ENCODE measurements at places on chromosomes 2 and 18.

DNA sequence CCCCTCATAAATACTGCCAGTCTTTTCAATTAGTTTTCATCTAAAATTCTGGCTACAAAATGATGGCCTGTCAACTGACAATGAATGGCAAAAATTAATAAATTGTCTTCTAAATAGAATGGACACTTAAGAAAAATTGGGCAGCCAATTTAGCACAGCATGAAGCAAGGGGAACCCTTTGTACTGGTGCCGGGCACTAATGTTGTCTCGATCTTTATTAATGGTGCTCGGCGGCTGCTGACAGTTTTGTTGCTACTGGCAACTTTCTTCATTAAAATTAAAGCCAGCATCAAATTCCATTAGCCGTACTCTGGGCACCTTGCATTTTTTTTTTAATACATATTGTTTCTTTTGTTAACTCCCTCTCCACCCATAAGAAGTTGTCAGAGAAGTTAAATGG lies 309.3 kb downstream of the GBX2 start:
- no peak for DNase-seq

GRCh38 chr2:232219496-232219870 lies 159.1 kb upstream of the ALPP start:
- DNase-seq, result no peak

- no peak for DNase-seq
These were observed 556 bp downstream of the DNMT3A start for GRCh38 chr2:25341011-25341727.

DNA sequence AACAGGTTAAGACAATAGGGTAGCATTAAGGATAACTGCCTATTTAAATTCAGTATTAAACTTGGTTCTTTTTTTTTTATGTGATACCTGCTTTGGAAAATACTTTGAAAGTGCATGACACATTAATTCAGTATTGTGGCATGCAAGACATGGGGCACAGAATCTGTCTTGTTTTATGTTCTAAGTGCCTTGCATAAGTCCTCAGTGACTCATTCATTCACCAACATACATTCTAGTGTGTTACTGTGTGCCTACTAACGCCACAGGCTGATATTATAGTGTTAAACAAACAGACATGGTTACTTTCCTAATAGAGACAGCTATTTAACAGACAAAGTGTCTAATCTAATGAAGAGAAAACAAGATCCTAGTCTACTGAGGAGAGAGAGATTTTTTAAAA lies 91.7 kb downstream of the GCA start:
- no peak for DNase-seq

DNA sequence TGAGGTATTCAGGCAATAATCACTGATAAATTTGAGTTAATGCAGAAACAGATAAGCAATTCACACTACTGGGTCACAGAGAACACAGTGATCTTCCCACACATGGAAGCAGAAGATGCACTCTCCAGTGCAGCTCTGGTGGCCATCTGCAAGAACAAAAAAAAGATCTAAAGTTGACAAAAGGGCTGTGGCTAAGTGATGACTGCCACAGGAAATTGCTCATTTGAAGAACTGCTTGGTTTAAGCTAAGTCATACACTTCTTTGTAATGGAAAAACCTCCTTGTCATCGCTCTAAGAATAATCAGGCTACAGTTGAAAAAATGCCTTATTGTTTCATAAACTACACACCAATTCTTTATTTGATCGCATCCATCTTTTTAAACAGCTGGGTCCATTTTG lies 115.1 kb downstream of the DTNB start:
- DNase-seq, result peak; percentile 62

GRCh38 chr2:136844546-136844945 lies 79.2 kb downstream of the THSD7B start:
- DNase-seq, result no peak

GRCh38 chr2:180927030-180927686 lies 53.2 kb upstream of the UBE2E3 start:
- DNase-seq, result no peak

GRCh38 chr2:205680067-205680466 lies 2.2 kb upstream of the NRP2 start:
- DNase-seq, result peak; percentile 41

- DNase-seq, result peak; percentile 75
These were observed 22.8 kb downstream of the ZSCAN30 start for GRCh38 chr18:35267161-35267651.

DNA sequence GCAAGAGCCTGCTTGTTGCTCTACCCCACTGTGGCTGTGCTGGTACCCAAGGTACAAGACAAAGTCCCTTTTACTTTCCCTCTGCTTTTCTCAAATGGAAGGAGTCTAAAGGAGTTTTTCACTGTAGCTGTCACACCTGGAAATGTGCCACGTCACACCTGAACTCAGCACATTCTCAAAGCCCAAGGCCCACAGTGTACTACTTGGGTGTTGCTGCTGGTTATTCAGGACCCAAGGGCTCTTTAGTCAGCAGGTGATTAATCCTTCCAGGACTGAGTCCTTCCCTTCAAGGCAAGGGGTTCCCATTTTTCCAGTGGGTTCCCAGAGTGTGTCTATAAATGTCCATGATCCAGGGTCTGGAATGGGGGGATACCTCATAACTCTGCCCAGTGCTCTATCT lies 63.2 kb upstream of the STK39 start:
- DNase-seq, result no peak

- DNase-seq, result no peak
These were observed 24.6 kb downstream of the PTRHD1 start for GRCh38 chr2:24768601-24769000.

GRCh38 chr2:25981596-25982272 lies 563 bp downstream of the KIF3C start:
- no peak for DNase-seq

- DNase-seq, result no peak
These were observed 784.6 kb downstream of the RNF144A start for GRCh38 chr2:7701791-7702190.

DNA sequence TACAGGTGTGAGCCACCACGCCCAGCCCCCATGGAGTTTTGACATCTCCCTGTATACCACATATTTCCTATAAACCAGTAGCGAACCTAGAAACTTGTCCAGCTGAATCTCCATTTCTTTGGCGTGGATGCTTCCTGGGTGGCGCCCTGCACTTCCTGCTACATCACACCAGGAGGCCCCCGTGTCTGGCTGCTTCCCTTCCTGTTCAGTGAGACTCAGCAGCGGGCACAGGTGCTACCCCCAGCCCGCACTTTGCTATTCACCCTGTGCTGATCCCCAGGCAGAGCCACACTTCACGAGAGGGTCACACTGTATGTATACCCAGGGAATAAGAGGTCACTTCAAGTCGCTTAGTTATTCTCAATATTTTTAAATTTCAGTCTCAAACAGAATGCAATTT lies 35.0 kb downstream of the CYP27C1 start:
- no peak for DNase-seq

DNA sequence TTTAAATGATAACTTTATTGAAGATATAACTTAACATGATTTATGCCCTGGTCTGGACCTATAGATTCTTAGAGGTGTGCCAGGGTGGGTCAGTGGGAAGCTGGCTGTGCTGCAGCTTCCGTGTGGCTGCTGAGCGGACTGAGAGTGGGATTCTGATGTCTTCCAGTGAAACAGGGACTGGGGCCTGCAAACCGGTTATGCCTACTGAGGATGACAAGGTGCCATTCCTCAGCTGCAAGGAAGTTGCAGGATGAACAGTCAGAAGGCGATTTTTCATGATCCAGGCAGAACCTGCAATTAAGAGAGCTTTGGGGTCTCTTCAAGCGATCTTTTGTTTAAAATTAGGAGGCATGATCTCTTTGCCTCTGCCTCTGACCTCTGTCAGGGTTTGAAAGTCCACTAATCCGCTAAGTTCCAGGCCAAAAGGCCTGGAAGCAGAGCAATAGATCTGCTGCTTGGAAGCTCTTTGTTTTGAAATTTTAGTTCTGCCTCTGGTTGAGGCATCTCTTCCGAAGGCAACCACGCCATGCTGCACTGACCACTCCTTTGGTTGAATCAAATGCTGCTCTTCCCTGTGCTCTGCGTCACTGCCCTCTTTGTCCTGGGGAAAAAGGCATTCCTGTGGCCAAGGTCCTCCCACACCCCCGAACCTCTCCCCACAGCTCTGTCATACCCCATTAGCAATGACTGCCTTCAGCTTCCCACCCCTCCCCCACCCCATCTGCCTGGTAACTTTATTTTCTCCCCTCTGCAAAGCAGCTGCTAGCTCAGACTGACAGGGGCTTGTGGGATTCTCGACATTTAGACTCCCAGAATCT lies 2.0 kb downstream of the TMEM169 start:
- DNase-seq, result no peak

- no peak for DNase-seq
These were observed 147.1 kb downstream of the CCBE1 start for GRCh38 chr18:59550174-59550516.

DNA sequence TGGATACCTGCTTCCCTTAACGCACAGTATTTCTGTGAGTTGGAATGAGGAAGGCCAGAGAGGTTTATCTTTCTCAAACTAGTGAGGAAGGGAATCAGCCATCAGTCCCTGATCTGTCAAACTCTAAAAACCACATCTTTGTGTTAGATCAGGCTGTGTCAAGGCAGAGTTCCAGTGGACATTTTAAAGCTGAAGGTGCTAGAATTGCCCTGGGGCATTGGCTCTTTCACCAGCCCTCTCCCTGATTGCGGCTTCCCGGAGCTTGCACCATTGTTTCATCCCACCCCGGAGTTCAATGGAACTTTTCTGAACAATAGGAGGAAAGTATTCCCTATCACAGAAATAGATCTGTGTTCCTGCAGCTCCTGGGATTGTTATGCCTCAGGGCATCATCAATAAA lies 110.2 kb downstream of the RNF144A start:
- DNase-seq, result no peak

DNA sequence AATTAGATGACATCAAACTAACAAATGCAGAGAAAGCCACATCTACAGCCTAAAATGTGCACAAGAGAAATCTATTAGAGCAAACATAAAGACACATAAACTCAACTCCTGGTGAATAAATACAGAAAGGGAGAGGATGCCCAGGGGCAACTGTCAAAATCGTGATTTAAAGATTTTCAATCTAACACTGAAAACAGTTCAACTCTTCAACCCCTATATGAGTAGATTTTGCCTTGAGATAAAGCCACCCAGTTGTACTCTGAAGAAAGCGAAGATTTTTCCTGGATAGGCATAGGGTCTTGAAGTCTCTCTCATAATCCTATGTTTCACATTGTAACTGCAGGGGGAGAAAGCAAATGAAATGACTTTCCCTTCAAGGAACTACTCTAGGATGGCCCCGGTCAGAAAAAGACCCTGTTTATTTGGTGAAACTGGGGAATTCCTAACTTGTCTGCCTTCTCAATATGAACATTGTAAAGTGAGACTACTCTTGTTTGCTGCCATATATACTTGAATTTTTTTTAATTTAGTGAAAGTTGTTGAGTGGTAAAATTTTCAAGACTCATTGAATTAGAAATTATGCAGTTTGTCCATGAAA lies 226.7 kb downstream of the ERBB4 start:
- DNase-seq, result no peak

- no peak for DNase-seq
These were observed 26.2 kb upstream of the KDM3A start for GRCh38 chr2:86414996-86415395.

- DNase-seq, result no peak
These were observed 135.2 kb downstream of the DPP10 start for GRCh38 chr2:114577657-114578056.

DNA sequence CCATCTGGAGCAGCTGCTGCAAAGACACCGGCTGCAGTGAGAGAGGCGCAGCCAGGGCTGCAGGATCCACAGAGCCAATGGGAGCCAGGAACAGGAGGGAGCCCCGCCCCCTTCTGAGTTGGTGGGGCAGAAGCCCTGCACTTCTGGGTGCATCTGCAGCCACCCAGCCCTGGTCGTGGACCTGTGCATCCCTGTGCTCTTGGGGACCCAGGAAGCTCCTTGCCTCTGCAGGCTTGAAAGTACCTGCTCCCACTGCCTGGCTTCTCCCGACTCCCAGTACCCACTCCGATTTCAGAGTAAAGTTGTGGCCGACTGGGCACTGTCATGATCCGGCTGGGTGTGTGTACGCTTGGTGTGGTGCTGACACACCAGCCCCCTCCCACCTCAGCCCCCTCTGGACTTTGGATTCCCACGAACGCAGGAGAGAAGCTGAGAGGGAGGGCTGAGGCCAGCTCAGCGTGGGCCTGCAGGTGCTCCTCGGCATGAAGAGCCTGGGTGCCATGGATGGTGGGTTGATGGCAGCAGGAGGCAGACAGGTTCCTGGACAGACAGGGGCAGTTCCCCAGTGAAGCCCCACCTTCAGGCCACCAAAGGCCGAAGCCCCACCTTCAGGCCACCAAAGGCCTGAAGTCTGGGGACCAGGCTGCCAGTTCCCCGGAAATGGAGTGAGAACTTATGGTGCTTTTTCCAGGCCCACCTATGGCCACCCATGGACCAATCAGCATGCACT lies 34.9 kb downstream of the LRRTM4 start:
- no peak for DNase-seq

- DNase-seq, result no peak
These were observed 25.7 kb downstream of the SULT1C4 start for GRCh38 chr2:108403494-108403893.

- no peak for DNase-seq
These were observed at the start of gene DQX1 for GRCh38 chr2:74525717-74526648. DQX1 (minus strand) TSS chr2:74526231; CDS start chr2:74525729, 502 bp downstream.

- peak; percentile 76 for DNase-seq
These were observed 24.6 kb upstream of the KCMF1 start for GRCh38 chr2:84946204-84947009.

DNA sequence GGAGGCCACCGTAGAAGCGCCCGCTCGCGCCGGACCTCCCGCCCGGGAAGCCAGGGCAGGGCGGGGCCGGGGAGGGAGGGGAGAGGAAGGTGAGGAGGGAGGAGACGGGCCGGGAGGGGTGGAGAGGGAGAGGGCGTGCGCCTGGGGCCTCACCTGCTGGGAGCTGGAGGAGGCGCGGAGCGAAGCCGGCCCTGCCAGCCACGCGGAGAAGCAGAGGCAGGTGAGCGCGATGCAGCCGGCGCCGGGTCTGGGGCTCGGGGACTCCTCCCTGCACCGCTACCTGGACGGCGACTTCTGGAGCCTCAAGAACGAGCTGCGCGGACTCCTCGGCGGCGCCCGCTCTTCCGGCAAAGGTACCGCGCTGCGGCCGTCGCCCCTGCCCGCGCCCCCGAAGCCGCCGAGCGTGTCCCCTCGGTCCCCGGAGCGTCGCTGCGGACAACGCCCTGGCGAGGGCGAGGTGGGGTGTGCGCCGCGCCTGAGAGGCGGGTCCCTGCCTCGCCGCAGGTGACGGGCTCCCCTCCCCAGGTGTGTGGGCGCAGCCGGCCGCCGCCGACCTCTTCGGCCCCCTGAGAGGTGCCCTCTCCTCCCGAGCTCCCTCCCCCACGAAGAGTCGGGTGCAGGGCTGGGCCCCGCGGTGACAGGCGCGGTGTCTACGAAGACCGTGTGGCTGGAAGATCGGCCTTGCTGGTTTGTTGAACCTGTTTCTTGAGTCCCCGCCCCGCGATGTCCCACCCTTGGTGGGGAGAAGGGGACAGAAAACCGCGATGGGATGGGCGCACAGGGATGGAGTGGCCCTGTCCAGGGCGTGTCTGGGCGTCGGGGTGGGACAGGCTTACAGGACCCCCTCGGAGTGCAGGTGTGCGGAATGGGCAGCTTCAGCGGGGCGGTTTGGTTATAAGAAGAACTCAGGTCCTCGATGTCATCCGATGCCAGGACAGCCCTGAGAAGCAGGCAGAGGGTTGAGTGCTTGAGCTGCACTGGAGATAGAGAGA lies at the start of gene ACOXL:
TSS of gene ACOXL (plus strand) at position 152 of the 992 bp plus-strand sequence. CDS start 35,817 bp downstream, outside the sequence.
- no peak for DNase-seq
